Cardiac fibroblast (primary cell): ENCODE measurements at places on chromosomes 13 and 19.

- DNase-seq = no peak
These were observed 3.0 kb upstream of the UPF1 start for GRCh38 chr19:18828786-18829185.

GRCh38 chr19:2888731-2889224 is 11.9 kb upstream of the ZNF57 start:
- DNase-seq = no peak

DNA sequence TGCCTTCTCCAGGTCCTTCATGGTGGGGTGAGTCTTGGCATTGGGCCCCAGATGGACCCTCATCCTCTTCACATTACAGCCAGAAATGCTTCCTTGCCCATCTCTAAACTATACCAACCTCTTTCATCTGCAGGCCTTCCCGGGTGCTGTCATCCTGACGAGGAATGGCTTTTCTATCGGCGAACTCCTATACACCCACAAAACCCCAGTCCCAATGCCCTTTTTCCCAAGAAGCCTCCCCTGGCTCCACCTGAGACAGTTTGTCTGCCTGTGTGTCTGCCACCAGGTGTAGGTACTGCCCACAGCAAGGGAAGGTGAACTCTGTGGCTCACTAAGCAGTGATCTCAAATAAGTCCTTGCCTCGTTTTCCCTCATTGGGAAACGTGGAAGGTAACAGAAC is 55.3 kb downstream of the PTPRS start:
- no peak for DNase-seq

GRCh38 chr19:41932259-41932719 is 4.0 kb upstream of the ERFL start:
- DNase-seq = no peak
